ENCODE measurements at places on chromosomes 3 and 15.

GRCh38 chr3:193400304-193400703 is 21.8 kb upstream of the ATP13A5 start:
- no peak for DNase-seq

- DNase-seq = no peak
Observed at GRCh38 chr3:131501949-131502348, 822 bp downstream of the MRPL3 start.

DNA sequence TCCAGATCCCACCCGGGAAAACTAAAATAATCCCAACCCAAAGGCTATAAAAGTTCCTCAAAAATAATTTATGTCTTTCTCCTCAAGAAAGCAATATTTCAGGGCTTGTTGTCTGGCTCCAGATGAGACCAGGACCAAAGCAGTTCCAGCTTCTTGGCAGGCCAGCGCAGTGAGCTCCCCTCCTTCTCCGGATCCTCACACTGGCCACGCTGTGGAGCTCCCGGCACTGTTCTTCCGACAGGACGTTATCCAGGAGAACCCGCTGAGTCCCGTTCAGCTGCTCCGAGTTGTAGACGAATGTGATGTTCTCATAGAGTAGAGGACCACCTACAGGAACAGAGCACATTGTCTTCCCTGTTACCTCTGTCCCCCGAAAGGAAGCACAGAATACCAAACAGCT is 146.3 kb downstream of the P3H2 start:
- no peak for DNase-seq

GRCh38 chr3:23879485-23879884 is 37.3 kb downstream of the NKIRAS1 start:
- DNase-seq = no peak

- DNase-seq = no peak
Observed at GRCh38 chr15:48939648-48940047, 24.1 kb downstream of the SHC4 start.

DNA sequence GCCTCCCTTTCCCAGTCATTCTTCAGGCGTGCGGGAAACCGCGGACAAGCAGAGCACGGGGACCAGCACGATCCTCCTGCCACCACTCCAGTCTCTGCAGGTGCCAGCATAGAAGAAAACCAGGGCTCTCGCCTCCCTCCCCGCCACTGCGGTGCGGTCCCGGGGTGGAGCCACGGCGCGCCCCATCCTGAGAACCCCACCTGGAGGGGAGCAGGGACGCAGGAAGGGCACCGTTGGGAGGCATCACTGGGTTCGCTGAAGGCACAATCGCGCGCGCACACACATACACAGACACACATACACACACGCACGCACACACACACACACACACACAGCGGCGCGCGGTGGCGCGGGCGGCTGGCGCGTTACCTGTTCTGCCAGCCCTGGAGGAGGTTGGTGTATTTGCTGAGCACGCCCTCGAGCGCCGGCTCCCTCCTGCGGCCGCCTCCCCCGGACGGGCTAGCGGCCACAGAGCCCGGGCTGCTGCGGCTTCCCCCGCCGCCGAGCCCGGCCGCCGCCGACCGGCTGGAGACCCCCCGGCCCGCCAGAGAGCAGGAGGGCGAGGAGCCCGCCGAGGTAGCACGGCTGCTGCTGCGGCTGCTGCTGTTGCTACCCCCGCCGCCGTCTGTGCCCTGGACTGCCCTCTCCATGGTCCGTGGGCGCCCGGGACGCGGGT is 394 bp downstream of the OSBPL10 start:
- DNase-seq = peak; percentile 55

- peak; percentile 67 for DNase-seq
Observed at GRCh38 chr3:18351823-18352744, 73.1 kb downstream of the SATB1 start.

DNA sequence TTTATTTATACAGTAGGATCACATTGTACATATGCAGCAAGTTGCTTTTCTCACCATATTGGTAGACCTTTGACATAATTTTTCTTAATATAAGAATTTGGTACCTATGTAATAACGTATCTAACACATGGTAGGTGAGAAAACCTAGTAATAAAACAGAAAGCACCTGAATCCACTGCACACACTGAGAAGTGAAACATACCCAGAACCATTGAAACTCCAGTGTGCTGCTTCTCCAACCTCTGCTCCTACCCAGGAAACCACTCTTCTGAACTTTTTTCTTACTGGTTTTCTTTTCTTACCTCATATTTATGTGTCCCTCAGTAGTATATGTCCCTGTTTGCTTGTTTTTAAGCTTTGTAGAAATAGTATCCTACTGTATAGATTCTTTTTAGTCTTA is 293.0 kb downstream of the UBE2E2 start:
- no peak for DNase-seq

DNA sequence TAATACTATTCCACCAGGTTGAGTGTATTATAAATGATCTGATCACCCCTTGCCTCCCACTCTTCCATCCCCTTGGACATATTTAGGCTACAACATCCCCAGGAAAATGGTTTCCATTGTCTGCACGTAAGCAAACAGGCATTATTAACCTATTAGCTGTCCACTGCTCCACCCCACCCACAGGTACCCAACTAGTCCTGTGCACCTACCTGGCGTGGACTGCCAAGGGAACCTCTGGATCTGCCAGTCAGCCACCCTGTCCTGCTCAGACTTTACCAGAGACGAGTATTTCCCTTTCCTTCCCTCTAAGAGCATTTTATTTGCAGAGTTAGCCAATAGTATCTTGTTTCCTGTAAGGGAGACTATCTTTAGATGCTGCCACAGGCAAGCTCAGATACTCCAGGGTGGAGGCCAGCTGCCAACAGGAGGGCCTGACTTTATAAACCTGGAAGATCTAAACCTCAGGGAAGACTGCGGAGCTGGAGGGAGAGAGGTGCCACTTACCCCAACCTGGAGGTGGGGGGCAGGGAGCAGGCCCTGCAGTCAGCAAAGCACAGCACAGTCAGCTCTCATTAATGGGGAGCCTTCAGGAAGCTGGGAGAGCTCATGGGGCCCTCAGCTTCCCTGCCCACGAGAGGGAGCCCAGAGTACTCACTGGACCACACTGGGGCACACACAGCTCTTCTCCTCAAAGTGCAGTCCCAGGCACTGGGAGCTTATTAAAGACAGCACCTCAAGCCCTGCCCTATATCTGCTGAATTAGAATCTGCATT is at the start of gene CX3CR1:
TSS of gene CX3CR1 (minus strand) at position 292 of the 773 bp plus-strand sequence. CDS start 13,527 bp downstream, outside the sequence.
- DNase-seq = no peak

DNA sequence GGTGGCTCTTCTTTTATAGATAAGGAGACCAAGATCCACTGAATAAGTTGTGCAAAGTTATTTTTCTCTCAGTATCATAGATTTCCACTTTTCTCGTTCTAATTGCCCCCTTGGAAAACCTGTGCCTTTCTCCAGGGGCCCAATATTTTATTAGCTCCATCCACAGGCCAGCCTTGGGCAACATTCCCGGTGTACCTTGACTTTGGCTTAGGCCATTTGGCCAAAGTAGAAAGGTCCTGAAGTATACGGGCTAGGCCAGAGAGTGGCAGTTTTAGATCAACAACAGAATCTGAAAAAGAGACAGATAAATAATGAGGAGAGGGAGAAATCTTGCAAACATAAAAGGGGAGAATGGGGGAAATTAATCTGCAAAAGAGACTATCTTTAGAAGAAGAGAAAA is 91.7 kb upstream of the CHMP2B start:
- peak; percentile 66 for DNase-seq

GRCh38 chr3:44050101-44050500 is 191.6 kb upstream of the TOPAZ1 start:
- no peak for DNase-seq

GRCh38 chr15:41606997-41607396 is 48.0 kb downstream of the TYRO3 start:
- DNase-seq = no peak

DNA sequence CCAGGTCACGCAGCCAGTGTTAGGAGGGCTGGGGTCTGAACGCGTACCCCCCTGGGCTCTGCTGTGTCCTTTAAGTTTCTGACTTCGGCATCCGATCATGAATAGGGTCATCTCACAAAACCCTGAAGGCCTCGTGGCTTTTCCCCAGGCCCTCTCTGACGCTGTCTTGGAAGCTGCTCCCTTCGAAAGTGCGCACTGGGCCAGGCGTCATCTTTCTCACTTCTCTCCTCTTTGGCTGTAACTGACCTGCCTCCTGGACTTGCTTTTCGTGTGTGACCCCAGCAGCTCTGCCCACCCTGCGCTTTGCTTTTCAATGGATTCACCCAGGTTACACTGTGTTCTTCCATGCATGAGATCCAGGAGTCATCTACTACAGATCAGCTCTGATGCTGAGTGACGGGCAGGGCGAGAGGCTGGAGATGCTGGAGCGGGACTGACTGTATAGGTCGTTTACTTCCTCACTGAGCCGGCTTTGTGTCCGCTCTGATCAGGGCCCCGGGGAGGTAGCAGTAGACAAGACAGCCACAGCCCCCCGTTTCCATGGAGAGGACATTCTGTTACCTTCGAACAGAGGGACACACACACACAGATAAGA is 45.0 kb upstream of the PCSK6 start:
- no peak for DNase-seq

GRCh38 chr3:139522421-139522820 is 17.1 kb downstream of the RBP1 start:
- DNase-seq = no peak

GRCh38 chr3:105584003-105584790 is 217.5 kb downstream of the ALCAM start:
- no peak for DNase-seq

GRCh38 chr3:21435871-21436270 is 315.1 kb downstream of the ZNF385D start:
- no peak for DNase-seq

DNA sequence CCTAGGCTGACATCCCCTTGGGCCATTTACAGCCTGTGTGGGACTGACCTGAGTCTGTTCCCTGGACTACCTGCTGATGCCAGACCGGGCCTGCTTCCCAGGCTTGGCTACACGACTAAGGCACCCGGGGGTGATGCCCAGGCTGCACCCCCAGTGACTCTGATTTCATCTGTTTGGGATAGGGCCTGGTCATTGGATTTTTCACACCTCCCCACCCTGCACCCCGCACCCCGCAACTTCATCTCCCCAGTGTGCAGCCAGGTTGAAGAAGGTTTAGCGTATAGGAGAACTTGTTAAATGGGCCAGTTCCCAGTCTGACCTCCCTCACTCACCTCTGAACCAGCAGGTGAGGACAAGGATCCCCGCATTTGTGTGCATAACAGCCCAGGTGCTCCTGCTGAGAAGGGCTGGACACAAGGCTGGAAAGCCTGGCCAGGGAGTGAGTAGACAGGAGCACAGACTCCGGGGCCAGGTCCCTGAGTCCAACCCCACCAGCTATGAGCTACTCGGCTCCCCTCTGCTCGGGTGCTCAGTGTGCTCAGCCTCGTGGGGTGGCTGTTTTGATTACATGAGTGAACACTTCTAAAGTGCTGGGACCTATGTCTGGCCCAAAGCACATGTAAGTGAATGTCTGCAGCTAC is 18.5 kb downstream of the SLC6A20 start:
- peak; percentile 33 for DNase-seq

GRCh38 chr3:44905446-44906157 is 31.2 kb downstream of the TGM4 start:
- DNase-seq = no peak

DNA sequence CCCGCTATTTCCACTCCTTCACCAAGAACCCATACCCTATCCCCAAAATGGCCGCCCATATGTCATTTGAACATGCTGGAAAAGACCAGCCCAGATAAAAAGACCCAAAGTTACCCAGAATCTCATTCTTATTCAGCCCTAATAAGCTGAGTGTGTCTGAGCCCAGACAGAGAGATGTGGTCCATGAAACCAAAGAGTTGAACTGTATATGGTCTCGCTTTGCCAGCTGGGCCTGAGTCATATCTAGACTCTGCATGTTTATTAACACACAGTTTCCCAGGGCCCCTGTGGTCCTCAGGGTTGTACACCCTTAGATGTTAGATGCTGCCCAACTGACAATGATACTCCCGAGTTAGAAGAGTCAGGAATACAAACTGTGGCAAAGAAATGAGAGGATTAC is 201.9 kb upstream of the STRIT1 start:
- DNase-seq = no peak

- no peak for DNase-seq
Observed at GRCh38 chr3:193828477-193828876, 235.5 kb downstream of the OPA1 start.

- DNase-seq = peak; percentile 56
Observed at GRCh38 chr3:72336821-72337479, 511.3 kb downstream of the SHQ1 start.

DNA sequence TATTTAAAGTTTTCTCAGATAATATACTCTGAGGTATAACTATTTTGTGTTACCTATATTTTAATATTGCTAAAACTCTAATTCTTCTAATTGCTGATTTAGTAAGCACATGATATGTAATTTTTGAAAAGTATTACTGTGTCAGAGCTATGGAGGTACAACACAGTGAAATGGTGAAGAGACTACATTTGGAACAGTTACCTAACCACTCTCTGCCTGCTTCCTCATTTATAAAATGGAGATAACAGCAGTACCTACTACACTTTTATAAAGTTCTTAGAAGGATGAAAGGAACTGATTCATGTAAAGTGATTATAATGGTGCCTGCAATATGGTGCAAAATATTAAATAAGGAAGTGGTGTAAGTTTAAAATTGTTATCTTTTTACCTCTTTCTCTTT is 16.3 kb upstream of the NEK10 start:
- DNase-seq = no peak

DNA sequence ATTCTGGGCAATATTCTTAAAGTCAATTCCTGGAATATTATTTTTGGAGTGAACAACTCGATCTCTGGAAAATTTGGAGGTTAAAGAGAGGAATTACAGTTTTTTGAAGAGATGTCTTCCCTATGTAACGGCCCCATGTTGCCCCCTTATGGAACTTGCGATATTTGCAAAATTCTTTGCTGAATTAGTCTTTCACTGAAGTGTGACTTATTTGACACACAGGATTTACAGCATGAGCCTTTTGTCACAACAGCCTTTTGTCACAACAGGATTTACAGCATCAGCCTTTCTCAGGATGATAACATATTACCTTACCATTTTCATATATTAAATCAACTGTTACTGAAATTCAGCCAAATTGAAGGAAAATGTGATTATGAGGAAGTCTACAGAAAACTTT is 37.8 kb upstream of the SPTSSB start:
- no peak for DNase-seq

DNA sequence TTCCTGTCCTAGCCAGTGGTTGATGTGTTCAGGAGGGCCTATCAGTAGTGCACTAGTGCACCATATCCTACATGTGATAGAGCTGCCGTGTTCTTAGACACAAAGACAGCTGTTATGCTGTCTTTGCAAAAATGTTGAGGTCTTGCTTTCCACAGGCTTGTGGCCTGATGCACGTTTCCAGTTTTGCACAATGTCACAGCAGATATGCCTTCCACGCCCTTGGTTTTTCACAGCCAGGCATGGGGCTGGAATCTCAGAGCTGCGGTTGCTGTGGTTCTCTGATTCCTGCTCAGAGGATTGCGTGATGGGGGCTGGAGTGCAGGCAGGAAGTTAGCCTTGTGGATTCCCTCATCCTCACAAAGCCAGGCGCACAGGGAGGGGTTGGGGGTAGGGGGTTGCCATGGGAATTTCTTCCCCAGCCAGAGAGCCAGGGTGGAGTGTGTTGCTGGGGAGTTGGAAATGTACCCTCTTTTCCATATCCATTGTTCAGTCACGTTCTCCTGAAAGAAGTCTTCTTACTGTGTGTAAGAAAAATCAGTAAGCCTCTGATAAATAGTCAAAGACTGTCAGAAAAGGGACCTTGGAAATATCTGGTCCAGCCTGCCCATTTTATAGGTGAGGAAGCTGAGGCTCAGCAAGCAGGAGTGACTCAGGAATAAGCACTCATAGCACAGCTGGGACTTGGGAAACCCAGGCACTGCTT is 79.4 kb downstream of the SMAD3 start:
- no peak for DNase-seq

GRCh38 chr15:32784581-32784980 is 66.8 kb downstream of the GREM1 start:
- no peak for DNase-seq
